ENCODE measurements at places on chromosomes 1 and 21. TPM values are rescaled to one million over a fixed set of nuclear protein-coding genes. Genes with fewer than 3 reads are reported as not detected.

DNA sequence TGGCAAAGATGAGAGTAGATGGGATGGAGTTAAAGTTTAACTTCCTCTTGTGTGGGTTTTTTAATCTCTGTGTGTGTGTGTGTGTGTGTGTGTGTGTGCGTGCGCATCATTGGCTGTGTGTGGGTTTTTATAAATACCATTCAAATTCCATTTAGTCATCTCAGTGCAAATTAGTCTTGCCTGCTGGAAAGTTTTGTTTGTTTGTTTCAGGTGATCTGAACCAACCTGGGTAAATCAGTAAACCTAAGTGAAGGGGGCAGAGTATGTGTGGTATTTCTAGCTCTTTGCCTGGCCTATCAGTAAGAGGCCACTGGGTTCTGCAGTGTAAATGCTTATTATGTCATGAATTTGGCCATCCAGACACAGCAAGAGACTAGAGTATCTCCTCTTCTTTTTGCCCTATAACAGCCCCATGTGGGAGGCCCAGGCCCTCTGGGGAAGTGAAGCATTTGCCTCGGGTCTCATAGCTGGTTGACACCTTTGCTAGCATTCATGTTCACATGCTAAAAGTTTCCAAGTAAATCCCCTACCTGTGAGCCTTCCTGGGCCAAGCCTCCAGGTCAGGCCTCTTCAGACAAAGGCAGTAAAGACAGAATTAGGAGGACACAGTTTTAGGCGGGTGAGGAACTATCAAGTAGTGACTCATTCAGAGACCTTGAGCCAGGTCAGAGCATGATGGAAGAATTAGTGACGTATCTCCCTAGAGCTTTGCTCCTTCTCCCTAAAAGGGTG, 14.7 kb downstream of the INTS3 start:
- no peak for DNase-seq

GRCh38 chr1:184389446-184389845, 2.6 kb downstream of the C1orf21 start:
- no peak for DNase-seq

- no peak for DNase-seq
Measured at GRCh38 chr1:43041591-43041990, 82.9 kb upstream of the SLC2A1 start.

- peak; percentile 71 for DNase-seq
Measured at GRCh38 chr21:28822486-28823335, 170.0 kb downstream of the LTN1 start.

DNA sequence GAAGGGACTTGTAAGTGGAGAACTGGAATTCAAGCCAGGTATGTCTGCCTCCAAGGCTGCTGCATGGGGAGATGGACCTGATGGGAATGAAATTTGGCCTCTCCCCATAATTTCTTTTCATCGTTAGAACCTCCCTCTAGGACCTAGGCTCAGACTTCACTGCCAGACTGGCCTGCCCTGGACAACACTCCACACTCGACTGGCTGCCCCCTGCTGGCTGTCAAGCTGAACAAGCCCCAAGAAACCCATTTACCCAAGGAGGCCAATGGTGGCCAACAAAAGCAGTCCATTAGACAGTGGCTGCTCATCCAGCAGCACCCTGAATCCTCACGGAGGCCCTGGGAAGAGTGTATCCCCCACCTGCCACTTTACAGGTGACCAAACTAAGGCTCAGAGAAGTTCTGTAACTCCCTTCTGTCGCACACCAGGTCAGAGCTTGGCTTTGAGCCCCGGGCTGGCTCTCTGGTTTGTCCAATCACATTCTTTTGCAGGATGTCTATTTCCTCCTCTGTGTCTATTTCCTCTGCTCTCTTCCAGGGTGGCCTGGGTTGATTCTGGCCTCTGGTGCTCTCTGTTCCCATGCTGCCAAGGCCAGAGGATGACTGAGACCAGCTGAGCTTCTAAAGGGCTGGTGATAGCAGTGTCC, 3.8 kb downstream of the RNF186 start:
- peak; percentile 75 for DNase-seq

LCE3D gene
- not detected for polyA plus RNA-seq

ZNF695 gene
- polyA plus RNA-seq = 1.3 TPM

RGS13 gene
- polyA plus RNA-seq = 14.6 TPM
